ENCODE measurements at places on chromosomes 2 and 18. TPM values are rescaled to one million over a fixed set of nuclear protein-coding genes. Genes with fewer than 3 reads are reported as not detected.

DNA sequence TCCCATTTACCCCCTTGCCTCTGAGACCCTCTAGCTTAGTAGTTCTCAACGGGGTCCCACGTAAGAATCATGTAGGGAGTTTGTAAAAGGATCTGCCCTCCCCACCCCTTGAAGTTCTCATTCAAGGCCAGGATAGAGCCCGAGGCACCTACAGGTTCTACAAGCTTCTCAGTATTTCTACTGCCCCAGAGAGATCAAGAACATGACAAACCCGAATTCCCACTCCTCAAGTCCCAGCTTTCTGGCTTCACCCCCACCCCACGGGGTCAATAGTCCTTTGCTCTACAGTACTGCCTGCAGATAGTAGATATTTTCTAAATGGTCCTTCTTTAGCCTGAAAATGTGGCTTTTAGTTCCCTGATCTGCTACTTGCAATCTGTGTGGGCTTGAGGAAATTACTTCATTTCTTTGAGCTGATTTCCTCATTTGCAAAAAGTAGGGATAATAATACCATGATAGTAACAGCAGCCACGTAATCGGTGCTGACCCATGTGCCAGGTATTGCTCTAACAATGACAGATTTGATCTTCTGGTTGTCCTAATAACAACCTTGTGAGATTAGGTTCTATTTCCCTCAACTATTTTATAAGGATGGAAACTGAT is 7.1 kb downstream of the CIB4 start:
- DNase-seq, result no peak

- DNase-seq, result no peak
These were observed 6.7 kb upstream of the SEC11C start for GRCh38 chr18:59132810-59133465.

DNA sequence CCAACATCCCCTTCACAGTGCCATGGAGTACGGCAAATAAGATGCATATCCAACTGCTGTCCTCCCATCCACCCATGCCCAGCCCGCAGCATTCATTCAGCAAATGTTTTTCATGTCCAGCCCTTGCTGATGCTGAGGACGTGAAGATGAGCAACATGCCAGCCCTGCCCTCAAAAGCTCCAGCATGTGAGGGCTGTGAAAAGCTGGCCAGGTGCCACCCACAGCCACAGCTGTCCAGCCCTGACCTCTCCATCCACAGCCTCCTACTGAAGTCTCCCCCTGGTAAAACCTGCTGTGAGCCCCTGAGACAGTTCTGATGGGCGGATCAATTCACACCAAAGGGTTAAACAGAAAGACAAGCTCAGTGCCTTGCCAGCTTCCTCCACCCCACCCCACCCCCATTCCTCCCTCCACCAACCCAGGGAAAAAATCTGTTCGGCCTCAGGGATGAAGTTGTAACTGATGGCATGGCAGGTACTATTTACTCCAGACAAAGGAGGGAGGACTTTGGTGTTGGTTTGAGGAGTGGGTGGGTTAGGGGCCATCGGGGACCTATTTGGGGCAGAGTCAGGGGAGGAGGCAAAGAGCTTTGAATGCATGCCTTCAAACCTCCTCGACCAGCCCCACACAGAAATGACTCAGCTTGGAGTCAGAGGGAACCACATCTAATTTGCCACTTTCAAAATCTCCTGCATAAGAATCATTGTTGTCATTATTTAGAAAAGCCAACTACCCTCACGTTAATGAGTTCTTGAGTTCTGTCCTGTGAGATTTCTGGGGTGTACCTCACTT is 4.3 kb downstream of the ZBTB7C start:
- DNase-seq, result no peak

GRCh38 chr2:226999661-227000060 is 163.8 kb downstream of the RHBDD1 start:
- DNase-seq, result no peak

DNA sequence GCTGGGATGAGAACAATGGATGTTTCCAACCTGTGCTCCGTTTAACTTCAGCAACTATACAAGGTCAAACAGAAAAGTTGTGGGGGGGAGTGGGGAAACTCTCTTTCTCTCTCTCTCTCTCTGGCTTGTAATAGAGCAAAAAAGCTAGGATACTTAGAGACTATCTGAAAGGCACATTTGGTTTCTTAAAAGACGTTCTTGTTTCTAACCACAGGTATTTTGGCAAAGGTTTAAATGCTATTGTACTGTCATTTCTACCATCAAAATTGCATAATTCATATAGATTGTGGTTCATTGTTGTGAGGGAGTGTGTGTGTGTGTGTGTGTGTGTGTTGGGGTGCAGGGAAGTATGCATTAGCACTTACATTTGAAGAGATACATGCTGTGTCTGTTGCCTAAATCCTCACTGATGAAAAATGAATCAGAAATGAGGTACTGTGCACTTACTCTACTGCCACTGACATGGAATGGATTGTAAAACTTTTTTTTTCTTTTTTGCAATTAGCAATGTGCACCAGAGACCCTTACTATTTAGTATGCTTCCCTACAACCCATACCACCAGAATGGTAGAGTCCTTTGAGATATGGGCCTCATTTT is 841.0 kb upstream of the PIK3C3 start:
- DNase-seq, result no peak

DNA sequence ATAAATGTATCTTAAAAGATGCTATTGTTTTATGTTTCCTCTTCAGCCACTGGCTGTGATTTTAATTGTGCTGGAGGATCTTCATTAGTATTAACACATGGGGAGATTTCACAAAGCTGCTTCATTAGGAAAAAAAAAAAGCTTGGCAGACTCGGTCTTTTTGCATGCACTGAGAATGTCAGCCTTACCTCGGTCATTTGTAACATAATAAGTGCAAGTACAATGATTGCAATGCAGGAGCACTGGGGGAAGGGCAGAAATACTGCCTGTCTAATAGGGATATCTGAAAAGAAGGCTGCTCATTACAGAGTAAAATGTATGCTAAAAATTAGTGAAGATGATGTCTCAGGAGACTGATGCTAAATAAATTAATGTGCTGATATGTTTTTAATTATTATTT is 1.3 kb upstream of the BAZ2B start:
- DNase-seq, result no peak

DNA sequence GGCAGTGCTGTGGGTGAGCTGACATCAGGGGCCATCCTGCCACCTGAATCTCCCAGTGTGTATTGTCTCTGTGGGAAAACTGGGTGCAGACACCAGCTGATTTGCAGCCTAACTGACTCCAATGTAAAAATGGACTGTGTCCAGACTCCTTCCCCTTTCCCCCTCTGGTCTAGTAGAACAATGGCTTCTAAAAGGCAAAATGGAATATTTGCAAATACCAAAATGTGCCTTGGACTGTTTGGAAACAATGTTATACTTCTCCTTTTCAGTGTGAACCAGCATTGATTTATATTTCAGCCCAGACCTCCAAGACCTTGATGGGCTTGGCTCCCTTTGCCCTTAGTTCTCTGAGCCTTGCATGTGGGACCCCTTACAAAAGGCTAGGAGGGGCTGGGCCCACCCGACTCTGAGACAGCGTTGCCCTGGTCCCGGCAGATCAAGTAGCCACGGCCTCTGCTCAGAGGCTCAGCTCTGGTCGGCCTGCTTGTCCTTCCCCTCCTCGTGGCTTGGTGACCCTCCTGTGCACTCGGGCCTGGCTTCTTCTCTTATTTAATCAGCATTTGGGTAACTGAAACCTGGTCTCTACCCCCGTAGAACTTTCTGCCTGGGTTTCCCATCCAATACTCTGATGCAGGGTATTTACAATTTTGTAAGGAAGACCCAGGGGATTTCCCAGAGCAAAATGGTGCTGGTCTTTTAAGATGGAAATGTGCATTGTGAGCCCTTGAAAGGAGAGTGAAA is 18.0 kb upstream of the ACKR3 start:
- DNase-seq, result no peak

- no peak for DNase-seq
These were observed at the start of gene SERPINB5 for GRCh38 chr18:63476668-63477067. Gene SERPINB5 (plus strand): TSS chr18:63476958. CDS start chr18:63484429, 7,471 bp downstream.

GRCh38 chr2:8488001-8488738 is 193.7 kb upstream of the ID2 start:
- DNase-seq, result peak; percentile 80

- no peak for DNase-seq
These were observed 142.7 kb downstream of the FIGN start for GRCh38 chr2:163592954-163593622.

DNA sequence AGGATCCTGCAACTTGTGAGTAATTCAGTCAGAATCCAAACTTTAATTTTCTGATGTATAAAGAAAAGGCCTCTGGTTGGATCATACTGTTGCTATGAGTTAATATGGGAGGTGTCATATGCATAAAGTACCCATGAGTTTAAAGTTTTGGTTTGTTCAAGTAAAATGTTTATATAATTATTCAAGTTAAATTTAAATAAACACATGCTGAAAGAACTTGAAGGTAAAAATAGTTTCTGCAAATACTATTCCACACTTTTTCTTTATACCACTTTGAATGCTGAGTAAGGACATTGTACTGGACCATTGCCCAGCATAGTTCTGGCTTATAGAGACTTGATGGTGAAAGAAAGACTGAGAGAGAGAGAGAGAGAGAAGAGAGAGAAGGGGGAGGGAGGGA is 30.7 kb downstream of the PKP4 start:
- DNase-seq, result no peak

The PRKAG3 gene
- not detected for polyA plus RNA-seq

The ST6GAL2 gene
- not detected for polyA plus RNA-seq

The NDC80 gene
- polyA plus RNA-seq, result 1.9 TPM

The EGR4 gene
- polyA plus RNA-seq, result not detected
